ENCODE measurements at places on chromosomes 11 and 22.

DNA sequence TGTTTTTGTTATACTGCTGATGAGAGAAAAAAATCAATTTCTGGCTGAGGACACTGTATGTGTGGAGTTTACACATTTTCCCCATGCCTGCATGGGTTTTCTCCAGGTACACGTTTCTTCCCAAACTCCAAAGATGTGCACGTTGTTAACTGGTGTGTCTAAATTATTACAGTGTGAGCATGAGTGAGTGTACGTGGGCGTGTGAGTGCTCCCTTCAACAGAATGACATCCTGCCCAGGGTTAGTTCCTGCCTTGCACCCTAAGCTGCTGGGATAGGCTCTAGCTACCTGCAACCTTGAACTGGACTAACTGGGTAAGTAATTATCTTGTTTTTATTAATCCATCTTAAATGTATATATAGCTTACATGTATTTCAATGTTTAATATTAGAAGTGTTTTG, 5.5 kb downstream of the NPAT start:
- no peak for DNase-seq

DNA sequence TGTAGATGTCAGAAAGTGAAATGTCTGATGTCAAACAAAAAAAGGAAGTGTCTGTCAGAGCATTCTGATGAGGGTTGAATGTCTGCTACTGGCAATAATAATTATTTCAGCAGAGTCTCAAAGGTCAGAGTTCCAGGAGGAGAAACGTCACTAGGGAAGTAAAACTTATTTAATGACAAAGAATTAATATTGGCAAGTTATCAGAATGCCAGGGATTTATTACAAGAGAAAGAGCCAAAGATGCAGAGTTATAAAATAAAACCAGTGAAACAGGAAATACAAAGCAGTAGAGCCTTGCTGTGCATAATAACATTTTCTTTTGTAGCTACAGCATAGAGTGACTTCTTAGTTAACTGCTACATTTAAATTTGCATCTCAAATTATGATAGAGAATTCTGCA, 504.0 kb upstream of the LRRC4C start:
- no peak for DNase-seq

GRCh38 chr22:38824585-38824984, 19.2 kb downstream of the NPTXR start:
- DNase-seq, result peak; percentile 19

GRCh38 chr11:68214173-68215086, 1.3 kb upstream of the KMT5B start:
- DNase-seq, result no peak

DNA sequence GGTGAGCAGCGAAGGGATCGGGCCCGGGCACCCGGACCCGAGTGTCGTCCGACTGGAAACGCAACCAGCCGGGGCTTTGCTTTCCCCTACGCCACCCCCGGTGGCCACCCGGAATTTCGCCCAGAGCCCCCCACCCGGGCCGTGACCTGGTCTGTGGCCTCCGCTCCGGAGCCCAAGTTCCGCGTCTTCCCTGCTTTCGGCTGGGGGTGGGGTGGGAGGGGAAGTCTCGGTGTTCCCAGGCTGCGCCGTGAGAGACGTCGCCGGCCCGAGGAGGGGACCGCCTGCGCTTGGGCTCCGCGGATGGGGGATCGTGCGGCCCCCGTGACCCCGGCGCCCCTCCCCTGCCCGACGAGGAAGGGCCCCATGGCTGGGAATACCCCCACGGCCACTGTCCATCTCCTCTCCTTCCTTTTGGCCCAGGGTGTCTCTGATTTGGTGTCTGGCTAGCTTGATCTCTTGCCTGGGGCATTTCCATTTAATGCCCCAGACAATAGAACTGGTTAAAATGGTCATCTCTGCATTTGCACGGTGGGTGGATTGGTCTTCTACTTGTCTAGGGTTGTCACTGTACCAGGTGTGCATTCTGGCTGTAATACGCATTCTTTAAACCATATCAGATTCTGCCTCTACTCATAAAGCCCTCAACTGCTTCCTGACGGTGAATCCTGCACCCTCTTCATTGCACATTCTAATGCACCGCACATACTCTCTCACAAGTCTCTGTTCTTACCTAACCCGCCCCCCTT, 789 bp downstream of the SIK2 start:
- DNase-seq, result no peak

DNA sequence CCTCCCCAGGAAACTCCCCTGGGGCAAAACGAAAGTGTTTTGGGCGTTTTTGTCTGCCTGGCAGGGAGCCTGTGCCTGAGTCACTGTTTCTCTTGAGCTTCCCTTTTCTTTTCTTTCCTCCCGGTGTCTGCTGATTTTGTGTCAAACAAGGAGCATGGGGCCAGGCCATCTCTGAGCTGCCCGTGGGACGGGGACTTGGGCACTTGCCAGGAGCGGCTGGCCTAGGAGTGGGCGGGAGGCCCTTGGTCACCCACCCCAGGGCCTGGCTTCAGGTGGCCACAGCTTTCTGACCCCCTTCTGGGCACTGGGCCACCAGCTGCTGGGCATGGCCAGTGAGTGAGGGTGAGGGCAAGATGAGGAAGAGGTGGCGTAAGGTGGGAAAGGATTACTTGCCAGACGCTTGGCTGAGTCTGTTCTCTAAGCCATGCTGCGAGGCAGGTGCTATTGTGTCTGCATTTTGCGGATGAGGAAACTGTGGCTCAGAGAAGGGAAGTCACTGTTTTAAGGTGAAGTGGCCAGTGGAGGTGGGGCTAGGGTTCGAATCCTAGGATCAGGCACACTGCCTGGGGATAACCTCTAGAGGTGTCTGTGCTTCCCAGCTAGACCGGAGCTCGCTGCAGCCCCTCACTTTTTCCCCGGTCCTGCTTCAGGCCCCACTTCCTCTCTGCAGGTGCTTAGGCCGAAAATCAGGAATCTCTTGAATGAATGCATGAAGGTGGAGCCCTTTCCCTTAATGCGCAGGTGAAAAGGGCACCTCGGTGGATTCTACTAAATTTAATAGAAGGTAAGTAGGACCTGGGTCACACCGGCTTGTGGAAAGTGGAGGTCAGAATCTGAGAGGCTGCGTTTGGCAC, 7.8 kb upstream of the NFAM1 start:
- DNase-seq, result no peak

DNA sequence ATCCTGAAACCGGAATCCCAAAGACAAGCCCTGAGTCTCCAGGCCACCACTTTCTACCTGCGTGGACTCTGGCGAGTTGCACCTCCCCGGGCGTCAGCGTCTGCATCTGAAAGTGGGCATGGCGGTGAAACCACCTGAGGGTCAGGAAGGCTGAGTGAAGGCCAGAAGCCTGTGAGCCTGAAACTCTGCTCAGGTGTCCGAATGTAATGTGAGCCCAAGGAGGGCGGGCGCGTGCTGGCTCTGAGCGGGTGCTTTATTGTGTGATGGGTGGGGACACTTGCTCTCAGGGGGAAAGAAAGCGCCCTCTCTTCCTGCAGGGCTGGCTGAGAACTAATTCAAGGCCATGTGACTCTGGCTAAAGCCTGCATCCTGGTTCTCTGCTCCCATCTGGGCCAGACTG, 135.6 kb downstream of the ST3GAL4 start:
- DNase-seq, result no peak

DNA sequence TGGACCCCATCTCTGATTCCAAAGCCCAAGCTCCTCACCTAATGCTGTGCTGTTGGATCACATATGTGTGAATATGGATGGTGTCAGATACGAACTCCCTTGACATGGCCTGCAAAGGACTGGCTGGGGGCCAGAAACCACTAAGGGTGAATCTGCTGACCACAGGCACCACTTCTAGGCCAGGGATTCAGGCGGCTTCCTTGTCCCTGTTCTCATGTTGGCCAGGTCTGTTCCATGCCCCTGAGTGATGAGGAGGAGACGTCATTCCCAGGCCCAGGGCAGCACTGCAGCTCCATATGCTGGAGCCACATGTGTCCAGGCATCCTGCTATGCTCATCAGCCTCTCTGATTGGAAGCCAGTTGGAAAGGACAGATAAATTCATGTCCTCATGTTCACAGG, 130.0 kb upstream of the BDNF start:
- no peak for DNase-seq

DNA sequence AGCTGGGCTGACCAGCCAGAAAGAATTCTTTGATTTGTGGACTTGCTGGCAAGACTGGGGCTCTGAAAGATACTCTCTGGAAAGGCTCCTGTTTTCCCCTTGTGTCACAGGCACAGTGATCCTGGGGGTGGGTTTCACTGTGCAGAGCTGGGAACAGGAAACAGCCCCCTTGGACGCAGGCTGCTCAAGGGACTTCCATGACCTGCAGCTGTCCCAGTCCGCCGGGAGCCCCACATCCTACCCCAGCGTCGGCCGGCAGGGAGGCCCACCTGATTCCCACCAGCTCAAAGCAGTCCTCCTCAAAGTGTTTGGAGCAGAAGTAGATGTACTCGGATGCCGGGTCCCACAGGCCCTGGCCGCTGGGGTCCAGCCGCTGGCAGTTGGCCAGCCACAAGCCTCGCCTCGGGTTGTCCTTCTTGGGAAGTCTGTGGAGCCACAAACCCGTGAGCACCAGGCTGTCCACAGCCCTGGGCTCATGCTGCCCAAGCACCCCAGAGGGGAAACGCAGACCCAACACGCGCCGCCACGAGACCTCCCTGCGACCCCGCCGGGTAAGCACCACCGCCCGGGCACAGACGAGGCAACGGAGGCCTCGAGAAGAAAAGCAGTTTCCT, 824 bp downstream of the THAP7 start:
- DNase-seq, result no peak

DNA sequence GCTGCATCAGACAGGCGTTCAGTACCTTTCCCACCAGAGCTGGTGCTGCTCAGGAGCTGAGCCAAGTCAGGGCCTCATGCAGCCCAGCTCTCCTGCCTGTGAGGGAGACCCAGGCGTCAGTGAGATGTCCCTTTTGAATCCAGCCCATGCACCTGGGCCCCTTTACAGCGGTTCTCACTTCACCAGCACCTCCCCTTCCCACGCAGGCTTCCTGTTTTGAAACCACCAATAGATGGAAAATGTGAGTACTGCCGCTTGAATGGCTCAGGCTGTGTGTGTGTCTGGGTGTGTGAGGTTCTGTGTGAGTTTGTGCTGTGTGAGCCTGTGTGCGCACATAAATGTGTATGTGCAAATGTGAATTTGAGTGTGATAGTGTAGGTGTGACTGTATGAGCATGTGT, 88.4 kb downstream of the UBASH3B start:
- DNase-seq, result peak; percentile 82

GRCh38 chr11:107612445-107612844, 21.5 kb downstream of the ELMOD1 start:
- DNase-seq, result no peak

- no peak for DNase-seq
Measured at GRCh38 chr11:43197379-43197778, 114.4 kb upstream of the API5 start.

- no peak for DNase-seq
Measured at GRCh38 chr11:69947059-69947792, 128.0 kb upstream of the FGF3 start.

DNA sequence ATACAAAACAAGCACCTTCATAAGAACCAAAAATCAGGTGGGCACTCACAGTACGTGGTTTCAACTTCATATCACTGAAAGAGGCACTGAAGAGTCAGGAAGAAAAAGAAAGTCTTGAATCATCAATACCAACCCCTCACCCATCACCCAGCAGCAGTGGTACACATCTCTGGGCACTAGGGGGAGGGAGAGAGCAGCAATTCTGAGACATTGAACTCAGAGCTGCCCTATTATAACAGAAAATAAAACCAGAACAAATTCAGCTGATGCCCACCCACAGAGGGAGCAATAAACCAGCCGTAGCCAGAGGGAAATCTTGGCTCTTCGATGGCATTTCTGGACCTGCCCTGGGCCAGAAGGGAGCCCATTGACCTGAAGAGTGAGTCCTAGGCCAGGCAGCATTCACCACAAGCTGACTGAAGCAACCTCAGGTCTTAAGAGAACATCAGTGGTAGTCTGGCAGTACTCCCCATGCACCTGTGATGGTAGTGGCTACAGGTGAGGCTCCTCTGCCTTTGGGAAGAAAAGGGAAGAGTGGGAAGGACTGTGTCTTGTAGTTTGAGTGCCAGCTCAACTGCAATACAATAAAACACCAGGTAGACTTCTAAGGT, 42.2 kb upstream of the FAM181B start:
- DNase-seq, result peak; percentile 12

- no peak for DNase-seq
Measured at GRCh38 chr11:62832336-62833234, at the start of gene TEX54. Gene TEX54 (minus strand): TSS chr11:62832841.

DNA sequence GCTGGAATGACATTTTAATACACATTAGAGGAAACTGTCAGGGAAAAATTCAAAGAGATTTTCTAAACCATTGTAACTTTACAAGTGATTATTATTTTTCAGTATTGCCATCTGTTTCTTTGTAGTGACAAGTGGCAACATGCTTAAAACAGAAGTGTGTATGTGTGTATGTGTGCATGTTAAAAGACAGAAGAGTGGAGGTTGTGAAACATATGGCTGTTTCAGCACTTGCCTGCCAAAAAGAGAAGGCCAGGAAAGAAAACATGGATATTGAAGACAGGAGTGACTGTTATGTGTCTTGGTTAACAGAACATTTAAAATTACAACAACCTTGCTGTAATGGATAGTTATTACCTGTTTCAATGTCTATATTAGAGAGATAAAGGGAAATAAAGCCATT, 24.3 kb upstream of the VWA5A start:
- DNase-seq, result no peak

DNA sequence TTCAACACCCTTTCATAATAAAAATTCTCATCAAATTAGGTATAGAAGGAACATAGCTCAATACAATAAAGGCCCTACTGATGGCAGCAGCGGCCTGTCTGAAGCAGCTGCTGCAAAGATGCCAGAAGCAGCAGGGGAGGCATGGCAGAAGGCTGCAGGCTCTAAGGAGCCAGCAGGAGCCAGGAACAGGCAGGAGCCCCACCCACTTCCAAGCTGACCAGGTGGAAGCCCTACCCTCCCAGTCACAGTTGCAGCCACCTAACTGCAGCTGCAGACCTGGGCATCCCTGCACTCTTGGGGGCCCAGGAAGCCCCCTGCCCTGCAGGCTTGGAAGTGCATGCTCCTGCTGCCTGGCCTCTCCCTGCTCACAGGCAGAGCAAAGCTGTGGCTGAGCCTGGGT, 18.2 kb upstream of the OR6A2 start:
- DNase-seq, result no peak

- no peak for DNase-seq
Measured at GRCh38 chr11:128505449-128506065, 81.8 kb downstream of the ETS1 start.

GRCh38 chr11:35182317-35182939, 43.5 kb downstream of the CD44 start:
- DNase-seq, result no peak

DNA sequence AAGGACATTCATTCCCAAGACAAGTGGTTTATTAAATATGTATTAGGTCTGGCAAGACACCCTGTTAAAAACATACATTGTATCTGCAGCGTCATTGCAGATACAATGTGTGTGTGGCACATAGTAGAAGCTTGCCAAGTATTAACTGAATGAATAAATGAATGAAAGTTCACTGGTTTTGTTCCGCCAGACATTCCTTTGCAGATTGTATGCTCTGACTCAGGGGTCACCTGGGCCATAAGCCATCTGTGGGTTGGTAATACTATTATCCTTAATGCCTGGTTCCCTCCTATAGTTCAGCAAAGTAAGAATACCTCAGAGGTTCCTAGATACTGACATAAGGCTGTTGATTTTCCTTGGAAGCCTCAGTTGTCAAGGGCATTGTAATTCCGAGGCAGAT, 377.3 kb upstream of the CCDC90B start:
- no peak for DNase-seq
